ENCODE measurements at places on chromosomes 12 and 14.
A peak's percentile ranks its signal among the peaks of the same experiment; 100 is the strongest.

GRCh38 chr14:53218161-53218560, 65.0 kb upstream of the DDHD1 start:
- DNase-seq: no peak

GRCh38 chr12:101474711-101475386, at the start of gene SPIC:
SPIC (plus strand) TSS chr12:101475336; CDS start chr12:101476905, 1,569 bp downstream.
- DNase-seq: no peak

GRCh38 chr14:74596741-74597450, 15.1 kb downstream of the LTBP2 start:
- DNase-seq: no peak

GRCh38 chr12:19212245-19212644, 82.7 kb downstream of the PLEKHA5 start:
- no peak for DNase-seq

DNA sequence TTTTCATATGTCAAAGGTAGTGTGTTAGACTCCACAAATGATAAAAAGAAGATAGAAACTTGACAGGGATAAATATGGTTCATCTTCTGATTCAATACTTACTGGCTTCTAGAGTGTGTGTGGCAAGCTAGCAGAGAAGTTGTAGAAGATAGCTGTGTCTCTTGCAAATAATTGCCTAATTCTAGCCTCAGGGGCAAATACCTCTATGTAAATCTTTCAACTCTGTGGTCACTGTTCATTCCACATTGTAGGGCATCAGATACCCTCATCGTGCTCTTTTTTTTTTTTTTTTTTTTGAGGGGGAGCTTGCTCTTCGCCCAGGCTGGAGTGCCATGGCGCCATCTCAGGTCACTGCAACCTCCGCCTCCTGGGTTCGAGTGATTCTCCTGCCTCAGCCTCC, 1.7 kb downstream of the OLR1 start:
- DNase-seq: no peak

- no peak for DNase-seq
Observed at GRCh38 chr12:10540776-10541205, 35.1 kb downstream of the EIF2S3B start.

DNA sequence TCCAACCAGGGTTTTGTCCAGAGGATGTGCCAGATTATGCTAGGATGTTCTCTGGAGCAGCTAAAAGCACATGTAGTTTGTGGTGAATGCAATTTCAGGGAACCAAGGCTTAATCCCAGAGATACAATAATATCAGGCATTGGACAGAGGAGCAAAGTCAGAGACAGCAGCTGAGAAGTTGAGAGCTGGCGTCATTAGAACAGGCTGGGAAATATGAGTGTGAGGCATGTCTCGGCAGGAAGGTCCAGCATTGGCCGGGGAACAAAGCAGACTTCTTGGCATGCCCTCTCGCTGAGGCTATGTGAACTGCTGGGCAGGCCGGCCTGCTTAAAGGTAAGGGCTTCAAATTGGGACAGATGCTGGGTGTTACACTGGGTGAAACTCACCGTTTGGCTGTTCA, 125.4 kb downstream of the CAND1 start:
- DNase-seq: no peak

DNA sequence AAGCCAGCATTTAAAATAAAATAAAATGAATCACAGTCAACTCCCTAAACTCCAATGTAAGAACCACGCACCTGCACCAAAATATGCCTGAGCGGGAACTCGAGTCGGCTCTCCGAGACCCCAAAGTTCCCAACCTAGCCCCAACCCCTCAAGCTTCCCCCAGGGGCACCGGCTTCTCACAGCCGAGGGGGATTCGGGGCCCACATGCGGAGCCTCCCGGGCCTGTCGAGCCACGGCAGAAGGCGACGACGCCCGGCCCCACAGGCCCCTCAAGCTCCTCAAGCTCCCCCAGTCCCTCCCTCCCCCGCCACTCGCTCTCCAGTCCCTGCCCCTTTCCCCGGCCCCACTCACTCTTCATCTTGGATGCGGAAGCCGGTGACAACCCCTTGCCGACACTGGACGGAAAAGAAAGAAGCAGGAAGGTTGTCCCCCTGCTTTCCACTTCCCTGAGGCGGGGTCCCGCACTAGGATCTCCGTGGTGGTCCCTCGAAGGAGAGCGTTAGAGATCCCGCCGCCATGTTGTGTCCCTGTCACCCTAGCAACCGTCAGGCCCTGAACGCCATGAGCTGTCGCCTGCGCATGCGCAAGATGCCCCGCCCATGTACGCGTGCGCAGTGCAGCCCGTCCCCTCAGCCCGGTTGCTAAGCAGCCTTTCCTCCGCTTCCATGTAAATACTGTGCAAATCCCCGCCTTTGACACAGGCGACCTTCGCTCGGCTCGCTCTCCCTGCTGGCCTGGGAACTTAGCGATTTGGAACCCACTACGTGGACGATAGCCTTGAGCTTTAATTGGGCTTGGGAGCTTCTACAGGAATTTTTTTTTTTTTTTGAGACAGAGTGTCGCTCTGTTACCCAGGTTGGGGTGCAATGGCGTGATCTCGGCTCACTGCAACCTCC, at the start of gene MOK:
MOK (minus strand) TSS at position 554 of the 896 bp plus-strand sequence; CDS start at position 358, 196 bp downstream.
- peak; percentile 96 for DNase-seq

DNA sequence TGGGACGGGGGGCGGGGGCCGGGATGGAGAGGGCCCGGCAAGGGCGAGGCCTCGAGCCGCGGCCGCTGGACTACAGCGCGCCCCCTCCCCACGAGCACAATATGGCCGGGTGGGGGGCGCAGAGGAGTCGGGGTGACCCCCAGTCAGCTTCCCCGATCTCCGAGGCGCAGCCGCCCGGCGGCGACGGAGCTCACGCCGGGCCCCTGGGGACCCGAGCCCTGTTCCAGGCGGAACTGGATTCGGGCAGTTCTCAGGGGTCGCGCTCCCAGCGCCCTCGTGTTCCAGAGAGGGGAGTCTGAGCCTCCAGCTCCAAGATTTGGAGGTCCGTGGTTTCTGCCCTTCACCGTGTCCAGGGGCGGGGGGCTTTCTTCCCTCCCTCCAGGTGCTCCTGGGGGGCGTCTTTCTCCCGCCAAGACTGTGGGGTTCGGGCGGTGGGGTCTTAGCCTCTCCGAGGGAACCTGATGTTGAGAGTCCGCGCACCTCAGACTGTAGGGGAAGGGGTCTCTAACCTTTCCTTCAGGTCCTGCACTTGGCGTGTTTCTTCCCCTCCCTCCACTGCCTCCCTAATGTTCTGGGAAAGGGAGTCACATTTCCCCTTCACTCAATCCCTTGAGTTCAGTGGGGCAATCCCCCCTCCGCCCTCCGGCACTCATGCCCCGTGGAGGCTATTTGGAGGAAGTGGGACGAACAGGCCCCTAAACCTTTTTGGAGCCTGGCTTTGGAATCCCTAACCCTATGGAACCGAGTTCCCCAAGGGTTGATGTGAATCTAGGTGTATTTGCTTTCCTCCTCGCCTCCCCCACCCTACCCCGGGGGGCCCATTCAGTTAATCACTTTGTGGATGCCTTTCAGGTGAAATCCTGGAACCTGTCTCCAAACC, 584 bp downstream of the ACVR1B start:
- DNase-seq: no peak

DNA sequence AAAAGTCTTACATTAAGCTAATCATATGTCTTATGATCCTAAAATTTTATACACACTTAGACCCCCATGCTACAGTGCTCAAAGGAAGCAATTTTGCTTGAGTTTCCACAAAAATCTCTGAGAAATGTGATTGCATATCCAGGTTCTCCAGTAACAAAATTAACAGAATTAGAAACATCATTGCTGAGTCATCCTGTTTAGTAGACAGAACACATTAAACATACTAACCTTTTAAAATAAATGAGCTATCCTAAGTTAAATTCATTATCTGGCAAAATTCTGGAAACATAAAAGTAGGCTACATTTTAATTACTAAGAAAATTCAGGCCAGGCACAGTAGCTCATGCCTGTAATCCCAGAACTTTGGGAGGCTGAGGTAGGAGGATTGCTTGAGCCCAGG, 94.7 kb downstream of the DENND5B start:
- no peak for DNase-seq

DNA sequence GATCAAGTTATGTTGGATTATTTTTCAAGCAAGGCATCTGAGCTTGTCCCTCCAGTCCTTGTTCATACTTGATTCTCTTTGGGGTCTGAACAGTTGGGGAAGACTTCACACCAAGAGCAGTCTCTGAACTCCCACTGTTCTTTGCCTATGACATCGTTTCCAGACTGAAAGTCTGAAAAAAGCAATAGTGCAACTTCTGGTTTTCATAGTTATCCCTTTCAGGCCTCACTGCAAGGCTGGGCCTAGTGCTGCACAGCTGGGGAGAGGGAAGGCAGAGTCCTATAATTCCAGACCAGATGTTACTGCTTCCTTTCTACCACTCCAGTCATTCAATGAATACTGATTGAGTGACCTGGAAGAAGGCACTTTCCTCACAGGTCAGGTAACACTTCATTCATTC, 187.1 kb upstream of the CCND2 start:
- no peak for DNase-seq

DNA sequence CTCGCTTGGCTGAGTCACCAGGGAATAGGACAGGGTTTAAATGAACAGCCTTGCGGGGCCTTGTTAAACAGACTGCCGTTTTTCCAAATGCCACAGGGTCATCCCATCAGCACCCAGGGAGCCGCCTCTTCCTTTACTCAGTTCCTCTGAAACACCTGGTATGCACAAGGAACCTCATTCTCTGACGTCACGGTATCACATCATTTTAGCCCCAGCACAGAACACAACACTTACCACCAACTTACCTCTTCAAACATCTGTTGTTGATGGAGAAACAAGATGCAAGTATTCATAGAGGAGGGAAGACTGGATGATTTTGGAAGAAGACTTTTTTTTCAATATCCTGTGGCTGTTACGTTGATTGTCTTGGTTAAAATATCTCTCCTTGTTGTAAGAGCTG, 535.3 kb upstream of the TMEM132C start:
- DNase-seq: no peak

GRCh38 chr12:67288561-67288960, 19.4 kb downstream of the CAND1 start:
- no peak for DNase-seq

- no peak for DNase-seq
Observed at GRCh38 chr12:124207049-124207448, 87.8 kb upstream of the RFLNA start.

GRCh38 chr14:61553730-61554641, 141.3 kb upstream of the HIF1A start:
- no peak for DNase-seq

- DNase-seq: no peak
Observed at GRCh38 chr12:93323625-93324329, 53.9 kb upstream of the NUDT4 start.

- DNase-seq: no peak
Observed at GRCh38 chr12:94686834-94687628, 36.7 kb upstream of the TMCC3 start.

GRCh38 chr12:76866726-76867125, 12.1 kb downstream of the CSRP2 start:
- no peak for DNase-seq

- DNase-seq: no peak
Observed at GRCh38 chr12:107436376-107436775, 249.2 kb upstream of the PWP1 start.

DNA sequence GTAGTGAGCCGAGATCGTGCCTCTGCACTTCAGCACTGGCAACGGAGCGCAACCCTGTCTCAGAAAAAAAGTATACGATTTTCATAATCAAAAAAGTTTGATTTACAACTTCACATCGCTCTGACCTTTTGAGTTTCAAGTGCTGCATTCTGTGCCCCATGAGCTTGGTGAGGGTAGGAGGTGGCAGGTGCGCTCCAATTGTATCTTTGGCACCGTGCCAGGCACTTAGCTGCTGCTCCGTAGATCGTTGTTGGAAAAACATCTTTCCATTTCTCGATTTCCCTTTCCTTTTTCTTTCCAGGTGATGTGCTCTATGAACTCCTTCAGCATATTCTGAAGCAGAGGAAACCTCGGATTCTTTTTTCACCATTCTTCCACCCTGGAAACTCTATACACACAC, 203.7 kb downstream of the ETV6 start:
- DNase-seq: no peak

DNA sequence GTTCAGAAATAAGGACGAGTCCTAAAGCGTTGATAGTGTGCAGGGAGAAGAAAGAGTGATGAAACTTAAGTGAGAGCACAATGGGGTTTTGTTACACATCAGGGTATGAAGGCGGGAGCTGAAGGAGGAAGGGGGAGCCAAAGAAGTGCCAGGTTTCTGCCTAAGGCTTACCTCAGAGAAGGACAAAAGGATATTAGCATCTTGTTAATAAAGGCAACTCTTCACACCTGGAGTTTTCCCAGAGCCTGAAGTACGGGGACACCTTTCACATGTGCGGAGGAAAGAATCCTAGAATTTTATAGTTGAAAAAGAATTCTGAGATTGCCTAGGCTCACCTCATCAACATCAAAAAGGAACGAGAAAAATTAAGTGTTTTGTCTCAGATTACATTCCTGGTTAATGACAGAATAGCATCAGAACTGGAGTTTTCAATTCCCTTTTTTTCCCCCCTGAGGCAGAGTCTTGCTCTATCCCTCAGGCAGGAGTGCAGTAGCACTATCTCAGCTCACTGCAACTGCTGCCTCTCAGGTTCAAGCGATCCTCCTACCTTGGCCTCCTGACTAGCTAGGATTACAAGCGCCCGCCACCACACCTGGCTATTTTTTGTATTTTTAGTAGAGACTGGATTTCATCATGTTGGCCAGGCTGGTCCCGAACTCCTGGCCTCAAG, 2.2 kb upstream of the SAV1 start:
- DNase-seq: no peak

DNA sequence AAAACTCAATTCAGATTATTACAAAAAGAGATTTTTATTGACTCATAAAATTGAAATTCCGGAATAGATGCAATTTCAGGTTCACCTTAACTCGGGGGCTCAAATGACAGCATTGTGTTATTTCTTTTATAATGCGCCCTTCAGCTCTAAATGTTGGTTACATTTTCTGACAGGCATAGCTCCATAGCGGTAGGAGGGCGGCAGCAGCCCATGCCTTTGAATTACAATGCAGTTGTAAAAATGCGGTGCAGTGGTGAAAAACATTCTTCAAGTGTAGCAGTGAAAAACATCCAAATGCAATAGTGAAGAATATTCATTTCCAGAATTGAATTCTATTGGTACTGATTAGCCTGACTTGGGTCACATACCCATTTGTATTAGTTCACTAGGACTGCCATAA, 215.3 kb upstream of the PKP2 start:
- DNase-seq: no peak

GRCh38 chr14:20468764-20469241, 403 bp upstream of the PNP start:
- DNase-seq: no peak

GRCh38 chr12:12127304-12127703, 56.6 kb downstream of the BCL2L14 start:
- no peak for DNase-seq

Data from SW 1271 (cell line).